ENCODE measurements at places on chromosomes 4 and X.

- peak; percentile 33 for DNase-seq
Observed at GRCh38 chrX:65451663-65452062, 82.9 kb downstream of the LAS1L start.

DNA sequence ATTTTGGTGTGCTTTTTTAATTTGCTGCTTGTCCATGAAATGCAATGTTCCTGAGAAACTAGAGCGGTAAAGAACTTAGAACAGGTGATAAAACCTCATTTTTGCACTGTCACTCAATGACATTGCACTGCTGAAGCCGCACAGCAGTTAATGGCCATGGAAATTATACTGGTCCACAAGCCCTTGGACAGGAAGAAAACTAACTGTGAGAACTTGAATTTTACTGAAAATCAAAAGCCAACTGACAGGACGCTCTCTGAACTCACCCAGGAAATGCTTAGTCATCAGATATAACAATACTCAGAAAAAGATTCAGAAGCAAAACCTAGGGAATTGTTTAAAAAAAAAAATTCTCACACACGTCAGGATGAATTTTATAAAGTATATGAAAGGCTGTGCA lies 246.4 kb upstream of the SLC7A11 start:
- DNase-seq = no peak

DNA sequence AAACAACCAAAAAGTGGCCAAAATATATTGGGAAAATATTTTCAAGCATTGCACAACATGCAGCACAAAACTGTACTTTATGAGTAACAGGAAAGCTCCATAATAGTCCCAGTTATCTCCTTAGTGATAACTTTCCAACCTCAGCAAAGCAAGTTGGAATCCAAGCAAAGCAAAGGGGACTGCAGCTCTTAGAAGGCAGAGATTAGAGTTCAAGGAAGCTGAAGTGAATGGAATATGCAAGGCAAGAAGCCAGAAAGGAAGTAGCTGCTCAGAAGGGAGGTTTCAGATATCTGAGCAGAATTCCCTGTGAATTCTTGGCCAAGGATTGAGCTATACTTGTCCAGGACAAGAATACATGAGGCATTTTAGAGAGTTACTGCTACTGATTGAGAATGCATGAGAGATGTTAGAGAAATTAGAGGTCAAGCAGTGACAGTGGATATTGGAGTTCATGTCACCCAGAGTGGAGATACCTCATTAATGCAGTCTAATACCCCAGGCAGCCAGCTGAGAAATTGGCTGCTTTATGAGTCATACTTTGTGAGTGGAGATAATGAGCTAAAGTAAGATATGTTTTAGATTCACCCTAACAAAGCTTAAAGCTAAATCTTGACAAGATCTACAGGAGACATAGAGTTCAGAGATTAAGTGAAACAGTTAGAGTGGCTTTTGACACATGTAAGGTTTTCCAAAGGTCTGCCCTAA lies 102.8 kb downstream of the INPP4B start:
- DNase-seq = no peak

DNA sequence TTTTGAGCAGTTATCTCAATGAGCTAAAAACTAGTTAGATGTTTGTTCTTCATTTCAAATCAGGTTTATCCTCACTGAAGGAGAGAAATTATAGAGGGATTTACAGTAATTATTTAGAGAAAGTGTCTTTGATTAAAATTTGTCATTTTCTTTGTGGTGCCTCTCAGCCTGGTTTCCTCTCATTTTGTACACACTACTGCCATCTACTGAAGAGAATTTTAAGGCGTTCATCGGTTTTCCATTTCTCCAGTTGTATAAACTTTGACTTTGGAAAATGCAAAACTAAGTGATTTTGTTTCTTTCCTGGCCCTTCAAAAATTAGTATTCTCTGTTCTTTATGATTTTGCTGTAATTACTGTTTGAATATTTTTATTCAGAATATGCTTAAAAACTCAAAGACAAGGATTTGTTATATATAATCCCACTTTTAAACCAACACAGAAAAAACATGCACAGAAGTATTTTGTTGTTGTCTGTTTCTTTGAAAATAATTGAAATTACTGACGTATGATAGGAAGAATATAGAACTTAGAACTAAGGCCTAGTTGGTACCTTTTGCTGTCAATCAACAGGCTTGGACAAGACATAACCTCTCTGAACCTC lies 34.4 kb upstream of the ANXA3 start:
- DNase-seq = peak; percentile 48

- no peak for DNase-seq
Observed at GRCh38 chrX:155215443-155216178, 649 bp upstream of the VBP1 start.

- DNase-seq = no peak
Observed at GRCh38 chr4:35216636-35217035, 1027.7 kb downstream of the ARAP2 start.

GRCh38 chrX:42117318-42117717 lies 194.0 kb upstream of the CASK start:
- no peak for DNase-seq

- peak; percentile 46 for DNase-seq
Observed at GRCh38 chr4:8472689-8473197, 32.2 kb downstream of the TRMT44 start.

DNA sequence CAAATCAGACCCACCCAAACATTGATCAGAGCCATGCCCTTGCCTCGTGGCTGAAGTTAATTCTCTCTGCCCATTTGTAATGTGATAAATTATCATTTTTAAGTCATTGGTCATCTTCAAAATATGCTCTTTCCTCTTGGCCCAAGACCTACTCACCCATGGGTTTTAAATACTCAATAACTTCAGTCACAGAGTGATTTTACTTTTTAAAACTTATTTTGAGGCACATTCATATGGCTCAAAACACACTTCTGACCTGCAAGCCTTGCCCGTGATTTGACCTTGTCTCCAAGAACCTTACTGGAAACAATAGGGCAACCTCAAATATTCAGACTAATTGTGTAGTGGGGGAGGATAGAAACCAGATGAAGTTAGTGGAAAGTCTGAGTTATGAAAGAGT lies 176.2 kb upstream of the LNX1 start:
- DNase-seq = no peak

GRCh38 chrX:153941336-153942252 lies 2.8 kb downstream of the RENBP start:
- DNase-seq = no peak

DNA sequence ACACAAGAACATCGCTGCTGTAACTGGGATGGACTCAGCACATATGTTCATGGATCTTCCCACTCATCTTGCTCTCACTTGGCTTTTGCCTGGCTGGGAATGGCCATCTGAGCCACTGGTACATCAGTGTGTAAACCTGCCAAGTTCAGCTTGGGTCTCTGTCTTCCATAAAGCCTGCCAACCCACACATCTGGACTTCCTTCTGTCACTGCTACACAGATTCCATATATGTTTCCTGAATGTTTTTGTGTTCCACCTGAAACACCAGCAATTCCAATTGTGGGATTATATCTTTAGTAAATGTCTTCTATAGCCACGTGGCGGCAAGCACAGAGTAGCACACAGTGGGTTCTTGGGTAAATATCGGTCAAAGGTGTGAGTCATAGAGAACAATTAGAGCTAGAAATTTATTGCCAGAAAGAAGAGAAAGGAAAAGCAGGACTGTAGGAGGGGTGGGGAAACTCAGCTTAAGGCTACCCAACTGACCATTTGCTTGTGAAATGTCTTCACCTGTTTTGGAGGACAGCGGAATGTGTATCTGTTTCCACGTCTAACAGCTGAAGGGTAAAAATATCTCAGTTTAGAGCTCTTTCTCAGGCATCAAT lies 125.9 kb downstream of the MFAP3L start:
- no peak for DNase-seq

- no peak for DNase-seq
Observed at GRCh38 chrX:150487369-150488094, 80.9 kb upstream of the MTM1 start.

DNA sequence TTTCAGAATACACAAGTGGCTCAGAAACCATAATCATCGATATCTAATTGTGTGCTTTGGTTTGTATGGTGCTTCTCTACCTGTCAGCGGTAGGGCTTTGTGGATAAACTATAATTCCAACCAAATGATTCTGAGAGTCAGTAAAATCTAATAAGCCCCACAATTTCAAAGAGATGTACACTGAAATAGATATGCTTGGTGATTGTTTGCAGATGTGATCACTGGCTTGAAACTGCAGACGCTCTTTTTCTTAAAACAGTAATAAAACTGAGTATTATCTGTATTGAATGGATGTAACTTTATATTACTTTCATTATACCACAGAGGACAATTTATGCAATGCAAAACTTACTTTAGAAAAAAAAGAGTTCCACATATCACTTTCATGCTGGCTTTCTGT lies 198.8 kb upstream of the ANXA10 start:
- DNase-seq = no peak

- no peak for DNase-seq
Observed at GRCh38 chrX:50635162-50635561, 164.5 kb upstream of the DGKK start.

DNA sequence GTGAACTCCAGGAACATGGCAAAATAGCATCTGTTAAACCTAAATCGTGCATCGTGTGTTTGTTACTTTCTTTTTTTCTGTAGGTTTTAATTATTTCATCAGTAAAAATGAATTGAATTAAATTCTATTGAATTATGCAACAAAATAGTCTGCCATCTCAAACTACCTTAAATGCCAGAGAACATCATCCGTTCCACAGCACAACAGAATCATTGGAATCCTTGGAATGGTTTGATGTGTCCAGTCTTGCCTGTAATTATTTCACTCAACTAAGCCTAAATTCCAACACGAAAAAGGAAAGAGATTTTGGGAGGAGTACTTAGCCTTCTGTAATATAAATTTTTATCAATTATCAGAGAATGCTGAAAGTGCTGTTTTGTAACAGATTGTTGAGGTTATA lies 17.1 kb upstream of the SLC7A11 start:
- DNase-seq = no peak

DNA sequence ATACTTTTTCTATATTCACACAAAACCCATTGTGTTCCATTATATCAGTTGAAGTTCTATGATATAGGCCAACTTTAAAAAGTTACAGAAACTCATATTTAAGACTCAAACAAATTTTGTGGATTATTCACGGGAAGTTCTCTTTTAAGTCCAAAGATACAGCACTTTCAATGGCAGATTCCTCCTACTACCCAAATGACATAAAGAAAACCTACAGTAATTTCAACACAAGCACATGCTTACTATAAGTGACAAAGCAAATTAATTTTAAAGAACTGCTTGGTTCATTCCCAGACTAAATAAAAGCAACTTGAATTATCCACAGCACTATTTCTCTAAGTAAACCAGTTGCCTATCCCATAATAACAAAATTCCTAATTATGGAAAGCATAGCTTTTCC lies 4.1 kb downstream of the PPA2 start:
- no peak for DNase-seq

DNA sequence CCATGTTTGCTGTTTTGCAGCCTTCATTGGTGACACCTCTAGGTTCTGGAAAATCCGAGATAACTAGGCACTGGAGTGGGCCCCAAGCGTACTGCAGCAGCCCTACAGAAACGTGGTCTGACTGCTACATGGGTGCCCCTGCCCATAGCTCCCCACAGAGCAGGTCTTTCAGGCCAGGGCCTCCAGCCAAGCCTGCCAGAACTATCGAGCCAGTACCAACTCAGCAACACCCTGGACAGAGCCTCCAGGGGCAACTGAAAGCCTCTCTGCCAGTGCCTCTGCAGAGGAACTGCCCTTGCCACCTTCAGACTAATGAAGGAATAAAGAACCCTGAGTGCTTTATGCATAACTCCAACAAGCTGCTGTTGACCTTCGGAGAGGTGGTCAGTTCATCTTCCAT lies 111.1 kb upstream of the PPP3CA start:
- no peak for DNase-seq

GRCh38 chr4:163976588-163976987 lies 482.1 kb downstream of the TMA16 start:
- no peak for DNase-seq

- no peak for DNase-seq
Observed at GRCh38 chr4:3407171-3407771, 34.5 kb upstream of the HGFAC start.

GRCh38 chr4:119559044-119559647 lies 69.5 kb downstream of the PDE5A start:
- peak; percentile 60 for DNase-seq

- DNase-seq = no peak
Observed at GRCh38 chrX:81336455-81337152, 134.7 kb downstream of the SH3BGRL start.

DNA sequence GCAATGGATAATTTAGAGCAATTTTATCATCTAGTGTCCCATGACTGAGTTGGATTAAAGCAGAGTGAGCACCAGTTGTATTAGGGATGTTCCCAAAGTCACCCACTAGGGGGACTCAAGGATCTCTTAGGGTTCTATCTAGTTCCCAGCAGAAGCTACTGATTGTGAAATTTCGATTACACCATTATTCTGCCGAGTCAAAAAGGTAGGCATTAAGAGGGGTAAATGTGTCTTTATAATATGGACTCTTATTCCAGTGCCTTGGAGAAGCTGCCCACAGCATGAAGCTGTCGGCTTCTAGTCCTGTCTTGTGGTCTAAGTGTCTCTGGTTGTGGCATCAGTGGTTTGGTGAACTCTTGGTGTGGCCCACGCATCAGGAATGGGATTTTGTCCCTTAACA lies 53.3 kb downstream of the RGS12 start:
- peak; percentile 71 for DNase-seq

- no peak for DNase-seq
Observed at GRCh38 chr4:141458501-141458900, 177.9 kb upstream of the IL15 start.

GRCh38 chrX:154836163-154836562 lies 1.7 kb upstream of the SMIM9 start:
- no peak for DNase-seq

- no peak for DNase-seq
Observed at GRCh38 chr4:30917946-30918345, 197.8 kb downstream of the PCDH7 start.

GRCh38 chr4:10809905-10810304 lies 125.3 kb upstream of the CLNK start:
- DNase-seq = no peak

DNA sequence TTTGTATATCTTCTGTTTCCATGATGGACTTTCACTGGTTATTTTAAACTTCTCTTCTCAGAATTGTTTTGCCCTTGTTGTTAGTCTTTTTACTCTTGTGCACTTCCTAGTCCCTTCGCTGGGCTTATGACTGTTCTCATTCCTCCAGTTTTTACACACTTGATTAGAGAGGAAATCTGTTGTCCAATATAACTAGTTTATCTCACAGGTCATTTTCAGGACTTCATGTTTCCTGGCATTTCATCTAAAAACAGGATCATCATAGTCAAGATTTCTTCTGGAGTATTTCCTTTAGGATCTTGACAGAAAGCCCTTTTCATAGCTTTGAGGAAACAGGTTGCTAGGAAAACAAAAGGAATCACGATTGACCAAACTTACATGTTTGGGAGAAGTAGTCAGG lies 3.0 kb downstream of the FNIP2 start:
- no peak for DNase-seq

- DNase-seq = no peak
Observed at GRCh38 chr4:24963277-24963676, 50.4 kb upstream of the CCDC149 start.

- no peak for DNase-seq
Observed at GRCh38 chr4:116229420-116229819, 856.0 kb downstream of the TRAM1L1 start.

GRCh38 chr4:48247142-48247877 lies 22.3 kb downstream of the TEC start:
- DNase-seq = no peak
